ENCODE measurements at places on chromosomes 12 and 14. TPM values are rescaled to one million over a fixed set of nuclear protein-coding genes. Genes with fewer than 3 reads are reported as not detected.

PHLDA1 gene
- 47.2 TPM for total RNA-seq

- no peaks in the 10 kb centered on the region for H3K36me3 ChIP-seq
- H3K4me3 ChIP-seq: no peak overlapping the region
- no peak overlapping the region for H3K27ac ChIP-seq
Measured at GRCh38 chr14:75340921-75341320, 62.3 kb downstream of the FOS start.

MIP gene
- not detected for total RNA-seq

DNA sequence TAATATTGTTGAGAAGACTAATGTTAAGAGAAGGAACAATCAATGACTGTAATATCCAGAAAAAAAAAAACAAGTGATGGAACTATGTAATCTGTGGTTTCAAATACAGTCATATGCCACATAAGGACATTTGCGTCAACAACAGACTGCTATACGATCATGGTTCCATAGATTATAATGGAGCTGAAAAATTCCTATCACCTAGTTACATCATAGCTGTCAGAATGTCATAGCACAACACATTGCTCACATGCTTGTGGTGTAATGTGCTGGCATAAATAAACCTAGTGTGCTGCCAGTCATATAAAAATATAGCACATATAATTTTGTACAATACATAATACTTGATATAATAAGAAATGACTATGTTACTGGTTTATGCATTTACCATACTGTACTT, 653.5 kb downstream of the TRHDE start:
- H3K4me1 ChIP-seq: no peaks in the 10 kb centered on the region
- H3K27me3 ChIP-seq: no peaks in the 10 kb centered on the region
- H3K4me3 ChIP-seq: no peak overlapping the region
- no peaks in the 10 kb centered on the region for H3K36me3 ChIP-seq
- DNase-seq: no peak

EXOC3L4 gene
- 6.7 TPM for total RNA-seq

RASSF8 gene
- total RNA-seq: 143 TPM

DNA sequence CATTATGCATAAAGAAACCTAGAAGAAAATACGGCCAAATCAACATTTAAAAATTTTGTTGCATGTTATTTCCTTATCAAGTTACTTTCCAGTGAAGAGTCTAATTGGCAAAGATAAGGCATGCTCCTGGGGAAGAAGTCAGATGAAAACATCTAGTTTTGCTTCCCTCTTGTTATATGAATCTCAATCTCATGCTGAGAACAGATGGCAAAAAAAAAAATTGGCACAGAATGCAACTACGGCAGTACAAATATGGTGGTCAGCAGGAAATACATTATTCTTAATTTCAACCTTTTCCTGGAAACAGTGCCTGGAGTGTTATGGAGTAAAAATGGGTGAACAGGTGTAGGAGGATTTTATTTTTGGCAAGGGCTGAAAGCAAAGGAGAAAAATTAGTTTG, 32.8 kb downstream of the HECTD4 start:
- H3K27me3 ChIP-seq: no peaks in the 10 kb centered on the region
- DNase-seq: no peak
- no peaks in the 10 kb centered on the region for H3K36me3 ChIP-seq
